ENCODE measurements at places on chromosomes 7 and 10.

GRCh38 chr7:2919256-2919655 is 75.1 kb upstream of the GNA12 start:
- DNase-seq: no peak

DNA sequence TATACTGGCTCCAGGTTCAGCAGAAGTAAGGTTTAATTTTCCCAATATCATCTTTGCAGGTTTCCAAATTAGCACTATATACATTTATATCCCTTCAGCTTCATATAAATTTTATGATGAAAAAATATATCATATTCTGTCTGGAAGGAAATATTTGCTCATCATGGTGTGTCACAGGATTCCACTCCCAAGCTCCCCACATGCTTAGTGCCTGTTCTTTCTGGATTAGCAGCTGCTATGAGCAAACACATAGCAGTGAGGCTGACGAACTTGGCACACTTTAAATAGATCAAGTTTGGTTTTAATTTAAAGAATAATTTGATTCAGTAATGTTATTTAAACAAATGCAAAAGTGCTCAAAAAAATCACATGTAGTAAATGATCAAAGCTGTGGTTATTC is 251.9 kb downstream of the AGMO start:
- DNase-seq: no peak

- no peak for DNase-seq
These were observed 28.8 kb downstream of the XPNPEP1 start for GRCh38 chr10:109894516-109894915.

- DNase-seq: no peak
These were observed 6.0 kb downstream of the BRI3 start for GRCh38 chr7:98287486-98287959.

DNA sequence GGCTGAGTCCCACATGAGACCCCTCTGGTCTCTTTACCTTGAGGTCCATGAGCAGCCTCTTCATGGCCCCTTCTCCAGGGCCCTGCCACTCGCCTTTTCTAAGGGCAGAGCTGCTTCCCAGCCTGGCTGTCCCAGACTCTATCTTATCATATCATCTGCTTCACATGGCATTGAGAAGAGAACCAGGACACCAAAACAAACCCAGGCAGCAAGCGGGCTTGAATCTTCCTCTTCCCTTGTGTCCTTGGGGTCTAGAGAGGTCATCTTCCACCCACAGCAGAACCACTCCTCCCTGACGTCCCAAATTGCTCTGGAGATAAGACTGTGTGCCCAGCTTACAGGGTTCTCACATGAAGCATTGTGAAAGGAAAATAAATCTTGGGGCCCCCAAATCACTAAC is 261.3 kb upstream of the AUTS2 start:
- DNase-seq: no peak

DNA sequence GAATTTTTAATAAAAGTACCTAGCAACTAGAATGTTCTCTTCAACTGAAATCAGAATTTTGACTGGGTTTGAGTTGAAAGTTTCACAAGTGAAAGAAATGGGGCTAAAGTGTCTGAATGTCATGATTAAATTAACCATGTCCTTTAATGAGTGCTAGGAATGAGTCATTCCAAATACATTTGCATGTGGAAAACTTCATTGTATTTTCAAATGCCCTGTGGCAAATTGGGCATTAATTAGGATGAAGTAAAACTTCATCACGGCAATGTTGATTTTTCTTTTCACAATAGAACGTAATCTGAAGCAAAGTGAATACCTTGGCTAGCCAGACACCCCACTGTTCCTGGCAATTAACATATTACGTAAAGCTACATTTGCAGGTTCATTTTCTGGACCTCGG is 166.6 kb downstream of the KIAA1217 start:
- no peak for DNase-seq
